ENCODE measurements at places on chromosomes 7 and 10. TPM values are rescaled to one million over a fixed set of nuclear protein-coding genes. Genes with fewer than 3 reads are reported as not detected.
A peak's percentile ranks its signal among the peaks of the same experiment; 100 is the strongest.

Gene SPDYE17
- not detected for total RNA-seq

GRCh38 chr7:148901178-148901577 is 17.1 kb upstream of the EZH2 start:
- no peak for DNase-seq

- DNase-seq = no peak
Observed at GRCh38 chr7:102310414-102310815, 23.7 kb downstream of the SH2B2 start.

DNA sequence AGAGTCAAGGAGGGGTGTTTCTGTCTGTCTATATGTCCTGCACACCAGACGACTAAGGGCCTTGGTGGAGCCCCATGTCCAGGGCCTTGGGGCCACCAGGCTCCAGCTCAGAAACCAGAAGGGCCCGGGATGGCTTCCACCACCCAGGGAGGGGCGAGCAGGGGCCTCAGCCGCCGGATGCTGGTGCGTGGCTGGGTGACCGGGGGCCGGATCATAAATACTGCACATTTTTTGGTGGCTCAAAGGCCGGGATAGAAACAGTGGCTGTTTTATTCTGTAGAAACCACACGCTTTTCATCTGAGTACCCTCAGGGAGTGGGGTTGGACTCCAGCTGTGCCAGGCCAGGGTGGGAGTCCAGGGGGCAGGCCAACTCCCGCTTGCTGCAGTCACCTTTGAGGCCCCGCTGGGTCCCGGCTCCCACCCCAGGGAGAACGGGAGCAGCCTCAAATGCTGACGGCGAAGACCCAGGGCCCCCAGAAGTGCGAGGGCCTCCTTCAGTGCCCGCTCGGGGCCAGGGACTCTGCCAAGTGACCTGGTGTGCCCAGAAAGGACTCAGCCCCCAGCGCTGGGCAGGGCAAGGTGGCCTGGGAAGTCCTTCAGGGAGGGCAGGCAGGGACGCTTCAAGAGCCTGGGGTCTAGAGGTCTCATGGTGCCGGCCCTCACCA is 28.2 kb downstream of the PDGFA start:
- no peak for DNase-seq

Gene GRID1
- total RNA-seq = under 0.01 TPM

- DNase-seq = no peak
Observed at GRCh38 chr10:42640610-42641229, 2.4 kb upstream of the ZNF33B start.

DNA sequence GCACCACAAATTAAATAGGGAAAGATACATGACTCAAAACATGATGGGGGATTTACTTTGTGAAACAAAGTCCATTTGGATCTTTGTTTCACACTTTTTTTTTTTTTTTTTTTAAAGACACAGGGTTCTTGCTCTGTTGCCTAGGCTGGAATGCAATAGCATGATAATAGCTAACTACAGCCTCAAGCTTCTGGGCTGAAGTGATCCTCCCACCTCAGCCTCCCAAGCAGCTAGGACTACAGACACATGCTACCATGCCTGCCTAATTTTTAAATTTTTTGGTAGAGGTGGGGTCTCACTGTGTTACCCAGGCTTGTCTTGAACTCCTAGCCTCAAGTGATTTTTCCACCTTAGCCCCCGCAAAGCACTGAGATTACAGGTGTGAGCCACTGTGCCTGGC is 172.6 kb upstream of the KLF14 start:
- no peak for DNase-seq

GRCh38 chr7:154916381-154916780 is 86.5 kb downstream of the PAXIP1 start:
- DNase-seq = no peak

DNA sequence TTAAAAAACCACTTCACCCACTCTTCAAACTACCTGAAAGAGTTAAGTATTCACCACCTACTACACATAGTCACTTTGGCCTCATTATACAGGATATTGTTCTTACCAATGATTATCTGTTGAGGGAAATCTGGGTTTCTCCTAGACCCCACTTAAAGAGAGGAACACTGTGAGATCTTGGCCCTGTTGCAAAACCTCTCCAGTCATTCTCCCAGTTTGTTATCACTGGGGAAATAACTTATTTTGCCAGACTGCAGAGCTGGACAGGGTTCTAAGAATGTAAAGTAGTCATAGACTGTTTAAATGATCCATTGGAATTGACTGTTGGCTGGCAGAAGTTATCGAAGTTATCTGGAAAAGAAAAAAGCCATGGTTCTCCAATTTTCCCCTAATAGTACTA is 143.8 kb downstream of the HGF start:
- peak; percentile 69 for DNase-seq

- no peak for DNase-seq
Observed at GRCh38 chr7:12612622-12613021, 42.1 kb downstream of the SCIN start.

DNA sequence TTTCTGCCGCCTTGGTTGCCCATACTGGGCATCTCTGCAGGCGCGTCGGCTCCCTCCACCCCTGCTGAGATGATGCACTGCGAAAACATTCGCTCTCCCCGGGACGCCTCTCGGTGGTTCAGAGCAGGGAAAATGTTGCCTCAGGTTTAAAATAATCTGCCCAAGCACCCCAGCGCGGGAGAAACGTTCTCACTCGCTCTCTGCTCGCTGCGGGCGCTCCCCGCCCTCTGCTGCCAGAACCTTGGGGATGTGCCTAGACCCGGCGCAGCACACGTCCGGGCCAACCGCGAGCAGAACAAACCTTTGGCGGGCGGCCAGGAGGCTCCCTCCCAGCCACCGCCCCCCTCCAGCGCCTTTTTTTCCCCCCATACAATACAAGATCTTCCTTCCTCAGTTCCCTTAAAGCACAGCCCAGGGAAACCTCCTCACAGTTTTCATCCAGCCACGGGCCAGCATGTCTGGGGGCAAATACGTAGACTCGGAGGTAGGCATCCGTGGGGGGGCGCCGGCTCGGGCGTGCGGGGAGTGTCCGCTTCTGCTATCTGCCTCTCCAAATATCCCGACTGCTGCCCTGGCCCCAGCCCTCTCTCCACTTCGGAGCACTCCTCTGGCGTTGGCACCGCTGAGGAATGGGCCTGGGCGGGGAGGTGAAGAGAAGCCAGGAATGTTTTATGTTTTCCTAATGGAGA is at the start of gene CAV1:
CAV1 (plus strand) TSS at position 428 of the 689 bp plus-strand sequence; CDS start at position 455, 27 bp downstream.
- peak; percentile 90 for DNase-seq

DNA sequence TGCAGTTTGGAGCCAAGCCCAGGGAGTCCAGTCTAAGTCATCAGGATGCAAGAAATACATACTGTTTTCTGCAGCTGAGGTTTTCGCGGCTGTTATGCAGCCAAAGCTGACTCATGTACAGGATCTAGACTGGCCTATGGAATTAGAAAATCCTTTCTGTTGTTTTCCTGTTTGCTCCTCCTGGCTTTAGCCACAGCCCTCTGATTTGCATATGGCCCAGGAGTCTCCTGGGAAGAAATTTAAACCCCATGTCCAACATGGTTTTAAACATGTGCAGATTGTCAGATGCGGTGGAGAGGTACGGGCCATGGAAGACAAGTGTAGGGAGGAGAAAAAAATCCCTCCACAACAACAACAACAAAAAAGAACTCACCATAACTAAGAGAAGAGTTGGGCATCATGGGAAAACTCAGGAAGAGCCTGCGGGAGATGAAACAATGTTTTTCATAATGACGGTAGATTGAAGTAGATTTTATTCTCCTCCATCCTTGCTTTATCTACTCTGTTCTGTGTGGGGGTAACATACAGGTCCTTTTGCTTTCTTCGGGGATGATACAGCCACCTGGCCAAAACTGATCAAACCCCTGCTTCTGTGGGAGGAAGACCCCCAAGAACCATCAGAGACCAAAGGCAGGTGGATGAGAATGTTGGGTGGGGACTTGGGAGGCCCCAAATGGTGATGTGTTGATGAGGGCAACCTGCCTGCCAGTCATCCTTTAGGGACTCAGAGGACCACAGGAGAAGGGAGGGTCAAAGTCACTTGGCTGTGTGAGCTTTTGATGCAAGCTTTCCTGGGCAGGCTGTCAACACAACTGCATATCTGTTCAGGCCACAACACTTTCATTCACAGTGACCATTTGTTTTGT is 29.8 kb upstream of the GNA12 start:
- peak; percentile 89 for DNase-seq

DNA sequence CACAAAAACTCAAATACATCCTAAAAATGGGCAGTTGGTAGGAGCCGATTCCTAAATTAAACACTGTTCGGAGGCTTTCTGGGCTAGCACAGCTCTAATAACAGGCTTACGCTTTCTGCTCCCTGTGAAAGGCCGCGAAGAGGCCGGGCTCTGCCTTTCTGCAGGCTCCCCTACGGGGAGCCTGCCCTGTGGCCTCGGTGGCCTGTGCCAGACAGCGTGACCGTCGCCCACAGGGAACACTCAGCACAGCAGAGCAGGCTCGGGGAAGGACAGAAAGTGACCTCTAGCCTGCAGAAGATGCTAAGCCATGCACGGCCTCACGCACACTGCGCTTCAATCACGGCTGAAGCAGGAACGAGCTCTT is 64.2 kb downstream of the DIP2C start:
- no peak for DNase-seq

Gene RADIL
- 0.32 TPM for total RNA-seq

Gene EPHB4
- total RNA-seq = 44.1 TPM

Gene MRLN
- not detected for total RNA-seq

DNA sequence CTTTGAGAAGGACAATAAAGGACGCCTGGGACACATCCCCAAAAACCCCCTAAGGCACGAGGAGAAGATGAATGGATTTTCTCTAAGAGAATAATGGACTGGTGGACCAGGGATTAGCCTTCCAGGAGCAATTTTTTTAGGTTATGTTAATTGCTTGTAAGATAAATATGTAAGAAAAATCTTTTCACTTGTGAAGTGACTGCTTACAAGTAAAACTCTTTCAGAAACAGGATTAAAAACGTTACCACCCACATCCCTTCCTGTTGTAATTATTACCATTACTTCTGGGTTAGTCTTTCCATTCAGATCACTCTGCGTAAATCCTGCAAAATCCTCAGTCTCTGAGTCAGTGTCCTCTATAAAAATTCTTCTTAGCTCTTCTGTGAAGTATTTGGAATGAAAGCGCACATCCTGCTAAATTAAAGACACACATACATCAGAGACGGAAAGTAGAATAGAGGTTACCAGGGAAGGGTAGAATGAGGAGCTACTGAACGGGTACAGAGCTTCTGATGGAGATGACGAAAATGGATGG is 34.3 kb downstream of the CDCA7L start:
- DNase-seq = peak; percentile 89

GRCh38 chr10:132118366-132118765 is 52.6 kb downstream of the JAKMIP3 start:
- DNase-seq = no peak

- DNase-seq = no peak
Observed at GRCh38 chr7:87543623-87544022, 57.1 kb downstream of the ABCB1 start.

Gene TMEM213
- not detected for total RNA-seq

GRCh38 chr7:104886651-104887050 is 127.4 kb upstream of the KMT2E start:
- no peak for DNase-seq
